ENCODE measurements at places on chromosomes 6 and 20. TPM values are rescaled to one million over a fixed set of nuclear protein-coding genes. Genes with fewer than 3 reads are reported as not detected.

TENT5A gene
- 0.64 TPM for polyA plus RNA-seq

REV3L gene
- polyA plus RNA-seq, result 50.2 TPM

PRL gene
- not detected for polyA plus RNA-seq

MDFI gene
- 42.8 TPM for polyA plus RNA-seq

BCLAF1 gene
- 151 TPM for polyA plus RNA-seq

TCF15 gene
- not detected for polyA plus RNA-seq

FUT9 gene
- 18.5 TPM for polyA plus RNA-seq

FAM83B gene
- polyA plus RNA-seq, result not detected

THEMIS gene
- polyA plus RNA-seq, result 0.22 TPM

LY6G6D gene
- not detected for polyA plus RNA-seq

MICB gene
- polyA plus RNA-seq, result not detected

GABRR1 gene
- 0.36 TPM for polyA plus RNA-seq

FAM162B gene
- polyA plus RNA-seq, result not detected

SPATS1 gene
- not detected for polyA plus RNA-seq

PEX3 gene
- polyA plus RNA-seq, result 26.2 TPM

C6orf15 gene
- polyA plus RNA-seq, result not detected

TFAP2A gene
- polyA plus RNA-seq, result not detected

ZBTB12 gene
- 19.2 TPM for polyA plus RNA-seq

IMPG1 gene
- not detected for polyA plus RNA-seq

GRIK2 gene
- polyA plus RNA-seq, result 103 TPM

TRIM26 gene
- polyA plus RNA-seq, result 25.9 TPM

WFDC13 gene
- polyA plus RNA-seq, result not detected

RIPOR2 gene
- polyA plus RNA-seq, result 83.8 TPM

FNDC11 gene
- polyA plus RNA-seq, result 5.2 TPM

SIRPD gene
- not detected for polyA plus RNA-seq

CUL9 gene
- 79.0 TPM for polyA plus RNA-seq

BPIFA1 gene
- polyA plus RNA-seq, result not detected

LEMD2 gene
- polyA plus RNA-seq, result 84.6 TPM

CYP21A2 gene
- 1.9 TPM for polyA plus RNA-seq

SLC32A1 gene
- 40.0 TPM for polyA plus RNA-seq

ZNF335 gene
- 18.9 TPM for polyA plus RNA-seq

SHLD1 gene
- polyA plus RNA-seq, result 12.4 TPM

C20orf144 gene
- not detected for polyA plus RNA-seq

ZGPAT gene
- polyA plus RNA-seq, result 60.8 TPM

TMEM74B gene
- polyA plus RNA-seq, result 155 TPM

SIRPB2 gene
- polyA plus RNA-seq, result not detected

DDR1 gene
- 196 TPM for polyA plus RNA-seq

DPPA5 gene
- polyA plus RNA-seq, result not detected

AIF1 gene
- not detected for polyA plus RNA-seq

HLA-DPA1 gene
- not detected for polyA plus RNA-seq

RAB44 gene
- not detected for polyA plus RNA-seq

PROCR gene
- 0.30 TPM for polyA plus RNA-seq

DDRGK1 gene
- 77.8 TPM for polyA plus RNA-seq

KHDRBS2 gene
- polyA plus RNA-seq, result 28.5 TPM

ISM1 gene
- not detected for polyA plus RNA-seq

ANKRD66 gene
- not detected for polyA plus RNA-seq

FAM217A gene
- not detected for polyA plus RNA-seq

ESR1 gene
- 0.14 TPM for polyA plus RNA-seq

TTPAL gene
- polyA plus RNA-seq, result 10.5 TPM

KIAA0408 gene
- 109 TPM for polyA plus RNA-seq
